Stimulated activated CD4-positive, alpha-beta T cell treated with anti-CD3 and anti-CD28 coated beads, Interleukin-4, amount 100 ng/mL, for 24 hours (primary cell): ENCODE measurements at places on chromosomes 4 and X.
A peak's percentile ranks its signal among the peaks of the same experiment; 100 is the strongest.

GRCh38 chrX:103520386-103520785 lies 1.1 kb upstream of the RAB40A start:
- DNase-seq, result no peak

DNA sequence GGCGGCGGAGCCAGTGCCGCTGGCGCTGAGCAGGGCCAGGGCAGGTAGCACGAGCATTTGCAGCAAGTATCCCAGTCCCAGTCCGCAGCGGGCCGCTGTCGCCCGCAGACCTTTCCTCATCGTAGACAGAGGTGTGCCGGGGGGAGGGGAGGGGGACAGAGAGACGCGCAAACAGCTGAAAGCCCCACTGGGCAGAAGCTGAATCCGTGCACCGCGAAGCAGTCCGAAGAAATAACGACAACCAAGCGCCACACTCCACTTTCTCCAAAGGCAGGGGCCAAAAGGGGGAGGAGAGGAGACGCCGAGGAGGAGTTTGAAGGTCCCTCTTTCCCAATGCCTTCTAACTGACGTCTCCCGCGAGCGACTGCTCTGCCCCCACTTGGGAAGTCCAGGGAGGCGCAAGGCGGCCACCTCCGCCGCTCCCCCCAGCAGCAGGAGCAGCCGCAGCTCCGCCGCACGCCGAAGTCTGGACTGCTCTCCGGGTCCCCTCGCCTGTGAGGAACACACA lies at the start of gene UNC5C:
UNC5C (minus strand) TSS at position 236 of the 508 bp plus-strand sequence.
- no peak for DNase-seq

DNA sequence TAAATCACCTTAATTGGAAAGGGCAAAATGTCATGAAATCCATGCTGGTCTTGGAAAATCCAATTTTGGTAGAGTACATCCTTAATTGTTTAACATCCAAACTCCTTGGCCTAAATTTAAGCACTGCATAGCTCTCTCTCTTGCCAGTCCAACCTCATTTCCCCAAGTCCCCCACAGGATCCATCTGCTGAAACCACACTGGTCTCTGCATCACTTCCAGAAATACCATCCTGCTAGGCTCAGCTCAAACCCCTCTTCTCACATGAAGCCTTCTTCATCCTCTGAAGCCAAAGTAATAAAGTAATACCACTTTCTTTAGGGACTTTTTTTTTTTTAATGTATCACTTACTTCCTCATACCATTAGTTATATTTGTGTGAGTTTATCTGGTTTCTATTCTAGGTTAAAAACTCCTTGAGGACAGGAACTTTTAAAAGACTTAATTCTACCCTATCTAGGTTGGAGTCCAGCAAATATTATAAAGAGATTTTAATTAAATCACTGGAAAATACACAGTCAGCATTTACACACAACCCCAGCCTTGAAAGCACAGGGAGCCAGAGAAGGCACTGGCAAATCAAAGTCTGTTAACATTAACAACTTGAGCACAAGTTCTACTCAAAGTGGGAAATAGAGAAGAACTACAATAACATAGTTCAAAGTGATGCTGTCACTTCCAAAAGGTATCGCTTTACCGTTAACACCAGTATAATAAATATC lies 16.7 kb upstream of the KLF3 start:
- DNase-seq, result no peak

DNA sequence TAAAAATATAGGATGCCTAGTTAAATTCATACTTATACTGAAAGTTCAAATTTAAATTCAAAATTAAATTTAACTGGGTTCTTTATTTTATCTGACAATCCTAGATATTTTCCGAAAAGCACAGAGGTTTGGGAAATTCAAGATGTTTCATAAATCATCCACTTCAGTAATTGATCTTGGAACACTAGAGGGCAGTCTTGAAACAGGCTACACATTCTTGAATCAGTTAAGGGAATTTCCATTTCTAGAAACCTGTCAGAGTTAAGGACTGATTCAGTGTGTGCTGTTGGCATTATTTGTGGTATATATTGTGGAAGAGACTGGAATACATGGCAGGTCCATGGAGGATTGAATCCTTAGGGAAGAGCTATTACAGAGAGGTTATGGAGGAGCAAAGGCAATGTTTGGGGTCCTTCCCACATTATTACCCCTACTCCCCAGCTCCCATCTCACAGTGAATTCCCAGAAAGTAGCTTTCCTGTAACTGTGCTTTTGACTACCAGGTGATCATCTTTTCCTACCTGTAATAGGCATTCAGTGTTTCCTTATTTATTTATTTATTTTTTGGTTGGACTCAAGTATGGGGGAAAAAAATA lies 92.9 kb downstream of the EGF start:
- DNase-seq, result peak; percentile 15

DNA sequence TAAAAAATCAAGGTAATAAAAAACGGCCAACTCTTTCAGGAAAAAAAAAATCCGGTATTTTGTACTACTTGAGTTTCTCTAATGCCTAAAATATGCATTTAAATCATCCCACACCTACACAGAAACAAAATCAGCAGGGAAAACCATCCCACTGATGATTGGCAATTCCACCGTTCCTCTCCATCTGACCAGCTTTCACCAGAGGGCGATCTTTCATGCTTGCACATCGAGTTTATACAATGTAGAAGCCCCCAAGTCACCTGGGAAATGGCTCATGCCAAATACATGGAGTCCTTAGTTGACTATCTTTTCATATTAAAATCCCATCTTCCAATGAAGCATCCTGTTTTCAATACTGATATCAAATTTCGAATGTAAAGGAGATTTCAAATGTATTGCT lies 69.2 kb downstream of the PTCHD1 start:
- DNase-seq, result no peak

GRCh38 chr4:5746829-5747737 lies 36.1 kb downstream of the EVC start:
- DNase-seq, result no peak

DNA sequence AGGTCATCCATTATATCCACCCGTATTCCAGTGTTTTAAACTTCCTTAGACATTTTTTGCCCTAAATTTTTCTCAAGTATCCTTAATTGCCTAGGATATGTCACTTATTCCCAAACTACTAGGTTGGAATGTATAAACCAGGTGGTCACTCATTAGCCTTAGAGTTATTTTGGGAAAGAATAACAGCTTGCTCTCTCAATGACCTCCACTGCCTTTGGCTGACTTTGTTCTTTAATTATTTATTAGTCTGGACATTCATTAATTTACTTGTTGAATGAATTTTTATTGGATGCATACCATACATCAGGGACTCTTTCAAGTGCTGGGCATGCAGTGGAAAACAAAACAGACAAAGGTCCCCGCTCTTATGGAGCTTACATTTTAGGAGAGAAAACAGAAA lies 609.3 kb upstream of the IGFBP7 start:
- no peak for DNase-seq
